Stimulated activated CD4-positive, alpha-beta T cell treated with anti-CD3 and anti-CD28 coated beads, Interleukin-4, amount 100 ng/mL, for 4 hours (primary cell): ENCODE measurements at places on chromosomes 1 and 21.

DNA sequence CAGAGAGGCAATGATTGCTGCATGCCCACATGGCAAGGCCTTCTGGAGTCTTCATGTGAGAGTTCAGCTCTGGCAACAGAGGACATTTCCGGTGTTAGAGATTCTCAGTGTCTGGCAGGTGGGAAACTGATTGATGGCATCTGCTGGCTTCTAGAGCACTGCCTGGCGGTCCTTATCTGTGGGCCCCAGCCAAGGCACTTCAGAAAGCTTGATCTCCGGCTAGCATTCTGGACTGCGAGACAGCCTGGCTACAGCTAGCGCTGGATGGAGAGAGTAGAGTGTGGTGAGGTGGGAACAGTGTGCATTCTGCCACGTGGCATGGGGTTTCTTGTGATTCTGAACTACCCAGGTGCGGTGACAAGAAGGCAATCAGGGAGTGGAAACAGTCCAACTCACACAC is 9.4 kb downstream of the ZNF678 start:
- DNase-seq: no peak

DNA sequence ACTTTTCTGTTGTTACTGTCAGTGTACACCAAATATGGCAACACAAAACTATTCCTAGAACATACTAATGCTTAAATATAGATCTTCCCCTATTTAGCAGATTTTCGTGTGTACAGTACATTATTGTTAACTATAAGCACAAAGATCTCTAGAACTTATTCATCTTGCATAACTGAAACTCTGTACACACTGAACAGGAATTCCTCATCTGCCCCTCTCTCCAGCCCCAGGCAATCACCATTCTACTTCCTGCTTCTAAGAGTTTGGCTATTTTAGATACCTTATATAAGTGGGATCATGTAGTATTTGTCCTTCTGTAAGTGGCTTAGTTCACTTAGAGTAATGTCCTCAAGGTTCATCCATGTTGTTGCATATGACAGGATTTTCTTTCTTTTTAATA is 4.5 kb upstream of the RGL1 start:
- no peak for DNase-seq

GRCh38 chr1:34378968-34379856 is 202.5 kb downstream of the C1orf94 start:
- DNase-seq: no peak

- no peak for DNase-seq
Observed at GRCh38 chr1:47635597-47635996, 197.8 kb downstream of the FOXD2 start.

DNA sequence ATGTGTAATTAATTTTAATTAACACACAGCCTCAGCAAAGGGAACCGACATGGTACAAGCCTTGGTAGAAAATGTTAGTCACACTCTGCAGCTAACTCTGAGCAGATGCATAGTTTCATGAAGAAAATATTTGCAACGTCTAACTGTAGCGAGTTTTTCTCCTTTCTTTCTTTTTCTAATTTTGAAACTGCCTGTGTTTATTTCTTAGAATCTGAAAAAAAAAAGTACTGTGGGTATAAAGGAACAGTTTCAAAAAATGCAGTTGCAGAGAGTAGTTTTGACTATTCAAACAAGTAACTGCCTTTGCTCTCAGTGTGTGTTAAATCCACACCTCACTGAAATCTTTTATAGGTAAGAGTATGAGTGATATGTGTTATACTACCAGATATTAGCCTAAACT is 149.9 kb upstream of the C1orf105 start:
- no peak for DNase-seq

DNA sequence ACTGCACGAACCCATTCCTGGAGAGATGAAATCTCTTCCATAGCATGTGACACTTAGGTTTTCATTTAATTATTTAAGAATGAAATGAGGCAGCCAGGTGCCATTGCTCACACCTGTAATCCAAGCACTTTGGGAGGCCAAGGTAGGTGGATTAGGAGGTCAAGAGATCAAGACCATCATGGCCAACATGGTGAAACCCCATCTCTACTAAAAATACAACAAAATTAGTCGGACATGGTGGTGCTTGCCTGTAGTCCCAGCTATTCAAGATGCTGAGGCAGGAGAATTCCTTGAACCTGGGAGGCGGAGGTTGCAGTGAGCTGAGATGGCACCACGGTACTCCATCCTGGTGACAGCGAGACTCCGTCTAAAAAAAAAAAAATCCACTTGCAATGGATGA is 17.8 kb downstream of the L1TD1 start:
- DNase-seq: no peak

- DNase-seq: peak; percentile 28
Observed at GRCh38 chr1:98053471-98054366, 132.9 kb upstream of the DPYD start.

- no peak for DNase-seq
Observed at GRCh38 chr1:31855038-31855845, 39.4 kb upstream of the SPOCD1 start.

DNA sequence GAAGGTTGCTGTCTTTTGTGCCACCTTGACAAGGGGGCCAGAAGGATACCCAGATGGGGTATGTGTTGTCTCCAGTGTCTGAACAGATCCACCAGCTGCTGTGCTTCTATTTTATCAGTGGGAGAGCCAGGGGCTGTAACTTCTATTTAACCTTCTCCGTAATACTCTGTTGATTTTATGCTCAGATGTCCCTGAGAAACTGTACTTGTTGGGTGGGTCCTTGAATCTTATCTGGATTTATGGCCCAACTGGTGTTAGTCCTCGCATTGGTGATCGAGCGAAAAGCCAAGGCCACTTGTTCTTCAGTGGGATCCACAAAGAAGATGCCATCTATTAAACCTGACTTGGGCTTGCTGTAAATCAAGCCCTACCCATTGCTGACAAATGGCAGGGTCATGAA is 56.4 kb downstream of the ST6GALNAC3 start:
- DNase-seq: no peak

GRCh38 chr1:33094971-33095604 is 14.1 kb downstream of the AZIN2 start:
- no peak for DNase-seq

- no peak for DNase-seq
Observed at GRCh38 chr1:37656881-37657280, 22.2 kb upstream of the RSPO1 start.

GRCh38 chr1:22457345-22457744 is 5.7 kb downstream of the ZBTB40 start:
- no peak for DNase-seq

DNA sequence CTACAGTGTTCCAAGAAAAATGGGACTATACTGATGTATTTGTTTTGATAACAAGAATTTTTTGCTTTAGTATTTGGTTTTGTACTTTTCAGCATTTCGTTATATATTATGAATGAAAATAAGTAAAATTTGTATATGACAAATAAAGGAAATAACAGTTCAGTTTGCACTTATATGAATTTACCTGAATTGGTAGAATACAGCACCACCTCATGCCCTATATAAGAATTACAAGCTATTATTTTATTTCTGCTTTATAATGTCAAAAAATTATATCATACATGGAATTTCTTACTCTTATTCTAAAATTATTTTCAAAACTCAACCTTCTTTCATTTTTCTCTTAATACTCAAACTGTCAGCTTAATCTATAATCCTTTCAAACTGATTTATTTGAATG is 14.6 kb downstream of the EFCAB7 start:
- DNase-seq: no peak

GRCh38 chr1:53862507-53862906 is 24.4 kb upstream of the NDC1 start:
- DNase-seq: no peak

- no peak for DNase-seq
Observed at GRCh38 chr1:73801912-73802429, 396.0 kb downstream of the LRRIQ3 start.

GRCh38 chr1:77829851-77830250 is 50.4 kb downstream of the MIGA1 start:
- DNase-seq: no peak

DNA sequence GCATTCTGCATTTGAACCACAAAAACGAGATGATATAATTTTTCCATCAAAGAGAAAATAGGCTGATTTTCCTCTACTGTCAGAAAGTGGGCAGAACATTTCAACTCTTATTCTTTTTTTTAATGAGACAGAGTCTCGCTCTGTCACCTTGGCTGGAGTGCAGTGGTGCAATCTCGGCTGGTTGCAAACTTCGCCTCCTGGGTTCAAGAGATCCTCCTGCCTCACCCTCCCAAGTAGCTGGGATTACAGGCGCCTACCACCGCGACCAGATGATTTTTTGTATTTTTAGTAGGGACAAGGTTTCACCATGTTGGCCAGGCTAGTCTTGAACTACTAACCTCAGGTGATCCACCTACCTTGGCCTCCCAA is 11.6 kb downstream of the DSTYK start:
- no peak for DNase-seq

- DNase-seq: no peak
Observed at GRCh38 chr1:227891223-227891954, 56.3 kb downstream of the WNT9A start.

GRCh38 chr1:229836324-229836723 is 210.3 kb downstream of the URB2 start:
- DNase-seq: no peak

- DNase-seq: peak; percentile 43
Observed at GRCh38 chr1:2547210-2548067, 8.7 kb upstream of the TNFRSF14 start.

GRCh38 chr21:15857740-15858139 is 128.0 kb downstream of the USP25 start:
- DNase-seq: no peak

- DNase-seq: no peak
Observed at GRCh38 chr1:220498188-220498587, 29.7 kb upstream of the MARK1 start.

GRCh38 chr1:71276466-71276865 is 195.6 kb upstream of the ZRANB2 start:
- DNase-seq: no peak

- DNase-seq: no peak
Observed at GRCh38 chr1:178941261-178941689, 70.4 kb upstream of the ANGPTL1 start.

DNA sequence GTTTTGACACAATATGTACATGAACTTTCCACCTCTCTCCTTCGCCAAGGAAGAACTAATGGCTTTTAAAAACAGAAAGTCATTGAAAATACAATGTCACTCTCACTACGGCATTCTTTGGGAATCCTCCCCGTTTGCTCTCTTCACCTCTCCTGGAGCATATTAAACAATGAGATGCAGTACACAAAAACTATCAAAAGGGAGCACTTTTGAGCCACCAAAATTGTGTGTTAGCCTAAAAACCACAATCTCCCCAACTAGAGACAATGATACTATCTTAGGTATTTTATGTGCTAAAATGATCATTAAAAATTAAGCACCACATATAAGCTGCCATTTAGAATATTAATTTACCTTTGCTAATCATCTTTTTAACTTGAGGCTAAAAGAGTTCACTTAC is 425.5 kb downstream of the KCTD3 start:
- DNase-seq: no peak

DNA sequence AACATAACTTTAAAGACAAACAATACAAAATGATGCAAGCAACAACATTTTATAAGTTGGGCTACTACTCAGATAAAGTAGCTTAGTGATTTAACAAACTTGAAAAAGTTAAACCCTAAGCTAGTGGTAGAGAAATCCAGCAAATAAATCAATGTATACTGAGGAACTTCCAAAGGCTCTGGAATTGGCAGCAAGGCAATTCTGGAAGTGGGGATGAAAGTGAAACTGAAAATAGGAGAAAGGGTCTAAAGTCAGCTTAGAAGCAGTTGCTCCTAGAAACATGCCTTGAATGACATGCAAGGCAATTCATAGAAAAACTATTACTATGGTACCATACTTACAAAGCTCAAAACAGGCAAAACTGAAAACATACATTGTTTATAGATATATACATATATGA is 90.0 kb upstream of the CAMK1G start:
- DNase-seq: no peak

DNA sequence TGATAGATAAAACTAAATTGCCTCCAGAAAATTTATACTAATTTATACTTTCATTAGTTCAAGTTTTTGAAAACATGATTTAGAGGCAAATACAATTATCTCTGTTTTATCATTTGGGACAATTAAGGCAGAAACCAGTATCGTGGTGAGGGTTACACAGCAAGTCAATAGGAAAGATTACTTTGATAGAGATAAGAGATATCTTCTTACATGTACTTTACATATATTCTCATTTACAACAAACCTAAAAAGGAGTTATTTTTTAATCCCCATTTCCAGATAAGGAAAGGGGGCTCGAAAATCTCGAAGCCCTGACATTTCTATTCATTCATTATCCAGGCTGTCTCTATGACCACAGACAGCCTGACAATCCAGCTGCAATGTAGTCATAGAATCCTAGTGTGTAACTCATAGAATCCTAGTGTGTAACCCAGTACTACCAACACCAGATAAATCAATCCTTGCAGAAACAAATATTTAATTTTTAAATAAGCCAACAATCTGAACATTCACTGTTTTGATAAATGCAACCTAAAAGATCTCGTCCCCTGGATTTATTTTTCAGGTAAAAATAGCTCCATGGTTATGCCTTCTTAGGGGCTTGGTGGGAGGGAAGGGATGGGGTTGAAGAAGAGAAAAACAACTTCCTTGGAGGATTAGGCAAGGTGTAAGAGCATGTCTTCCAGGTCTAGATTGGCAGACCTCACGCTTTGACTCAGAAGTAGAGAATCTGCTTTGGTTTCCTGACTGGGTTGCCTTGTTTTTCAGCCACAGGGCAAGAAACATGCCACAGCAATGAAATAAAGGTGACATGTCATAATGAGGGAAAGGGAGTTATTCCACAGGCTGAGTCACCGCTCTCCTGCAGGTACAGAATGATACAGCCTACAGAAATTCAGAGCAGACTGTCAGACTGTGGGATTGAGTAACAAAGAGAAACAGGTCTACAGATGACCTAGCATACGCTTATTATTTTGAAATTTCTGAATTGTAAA is 45.6 kb downstream of the IRF2BP2 start:
- DNase-seq: no peak

DNA sequence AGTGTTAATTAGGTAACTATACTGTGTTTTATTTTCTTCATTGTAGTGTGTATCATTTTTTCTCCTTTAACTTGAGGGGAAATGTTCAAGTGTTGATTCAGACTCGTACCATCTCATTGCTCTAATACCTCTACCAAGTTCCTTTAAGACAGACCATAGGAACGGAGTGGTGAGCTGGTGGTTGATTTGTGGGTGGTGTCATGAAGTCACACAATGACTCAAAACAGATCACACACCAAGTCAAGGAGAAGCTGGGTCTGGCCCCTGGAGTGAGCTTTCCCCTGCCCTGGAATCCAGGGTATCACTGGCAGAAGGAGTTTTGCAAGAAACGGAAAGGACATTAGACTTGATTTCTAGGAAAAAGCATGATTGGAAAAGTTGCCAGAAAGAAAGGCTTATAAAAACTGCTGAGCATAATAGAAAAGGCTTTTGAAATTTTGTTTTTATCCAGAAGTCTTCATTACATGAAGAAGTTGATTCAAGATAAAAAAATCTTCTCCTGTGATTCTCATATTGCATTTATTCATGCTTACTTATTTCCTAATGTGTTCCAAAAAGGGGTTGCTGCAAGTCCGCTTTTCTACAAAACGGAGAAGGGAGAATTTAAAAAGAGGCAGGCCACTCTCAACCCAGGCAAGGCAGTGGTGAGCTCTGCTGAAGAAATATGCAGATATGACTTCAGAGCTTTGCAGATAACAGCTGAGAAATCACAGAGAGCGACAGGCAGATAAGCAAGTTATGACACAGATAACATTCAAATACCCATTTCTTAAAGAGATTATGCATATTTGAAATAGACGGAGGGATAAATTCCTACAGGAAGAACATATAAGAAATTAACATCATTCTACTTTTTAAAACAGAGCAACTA is 79.7 kb downstream of the TBX19 start:
- DNase-seq: no peak
